CD4-positive, alpha-beta T cell treated with Interleukin-17A for 4 hours (primary cell): ENCODE measurements at places on chromosomes 5 and 9.

DNA sequence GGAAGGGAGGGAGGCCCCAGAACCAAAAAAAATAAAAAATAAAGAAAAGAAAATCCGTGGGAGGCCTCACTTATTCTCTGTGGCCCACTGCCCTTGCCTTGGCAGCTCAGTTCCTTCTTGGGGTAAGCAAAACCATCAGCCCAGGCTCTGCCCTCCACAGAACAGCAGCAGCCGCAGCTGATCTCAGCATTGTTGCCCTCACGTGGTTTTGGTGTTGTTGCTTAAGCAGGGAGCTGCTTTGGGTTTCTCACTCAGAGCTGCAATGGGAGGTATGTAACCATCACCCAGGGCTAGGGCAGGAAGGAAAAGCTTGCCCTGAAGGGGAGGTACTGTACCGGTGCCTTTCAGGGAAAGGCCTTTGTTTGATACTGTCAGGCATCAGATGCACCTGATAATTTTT lies 374.7 kb upstream of the WWC1 start:
- no peak for DNase-seq

DNA sequence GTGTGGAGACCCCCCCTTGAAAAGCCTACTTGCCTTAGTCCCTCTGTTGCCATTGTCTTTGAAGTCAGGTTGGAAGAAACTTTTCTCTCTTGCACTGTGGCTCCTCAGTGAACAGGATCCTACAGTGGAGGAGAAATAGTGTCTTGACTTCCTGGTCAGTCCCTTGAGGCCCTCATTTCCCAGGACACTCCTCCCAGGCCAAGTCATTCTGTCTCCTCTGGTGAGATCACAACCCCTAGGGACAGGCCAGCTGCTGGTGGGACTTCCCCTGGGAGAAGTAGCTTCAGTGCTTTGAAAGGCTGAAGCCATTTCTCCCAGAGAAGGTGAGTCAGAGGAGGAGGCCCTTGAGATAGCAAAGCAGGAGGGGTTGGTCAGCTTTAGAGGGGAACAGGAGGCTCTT lies 10.1 kb upstream of the GRIA1 start:
- no peak for DNase-seq

- no peak for DNase-seq
Observed at GRCh38 chr5:1652873-1653697, 129.3 kb upstream of the LPCAT1 start.

GRCh38 chr9:120654272-120654671 lies 60.0 kb downstream of the MEGF9 start:
- DNase-seq, result no peak

DNA sequence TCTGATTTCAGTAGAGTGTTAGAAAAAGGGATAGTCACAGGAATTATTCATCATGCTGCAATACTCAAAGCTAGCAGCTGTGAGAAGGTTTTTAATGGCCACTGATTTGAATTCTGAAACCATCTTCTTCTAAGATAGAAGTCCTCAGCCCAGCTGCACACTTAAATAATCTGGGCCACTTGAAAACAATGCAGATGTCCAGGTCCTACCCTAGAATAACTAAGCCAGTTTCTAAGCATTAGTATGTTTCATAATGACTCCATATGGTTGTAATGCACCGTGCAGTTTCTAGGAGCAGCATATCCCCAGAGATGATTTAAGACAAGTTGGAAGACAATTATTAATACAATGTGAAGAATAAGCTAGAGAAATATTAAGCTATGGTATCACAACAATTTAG lies 159.9 kb upstream of the FBXL17 start:
- DNase-seq, result no peak

GRCh38 chr5:55480781-55481180 lies 54.0 kb downstream of the PLPP1 start:
- DNase-seq, result no peak

DNA sequence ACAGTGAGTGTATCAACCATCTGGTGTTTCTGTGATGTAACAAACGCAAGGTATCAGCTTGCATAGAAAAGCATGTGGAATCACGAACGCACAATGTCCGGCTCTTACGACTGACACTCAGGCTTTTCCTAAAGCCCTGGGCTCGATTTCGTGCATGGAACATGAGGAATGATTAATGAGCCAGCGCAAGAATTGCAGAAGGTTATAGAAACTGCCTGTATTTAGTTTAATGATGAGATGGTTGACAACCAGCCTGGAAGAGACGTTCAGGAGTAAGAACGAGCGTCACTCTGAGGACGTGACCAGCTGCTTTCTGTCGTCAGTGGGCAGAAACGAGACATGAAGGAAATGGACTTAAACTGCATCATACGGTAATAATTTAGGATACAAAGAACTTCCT lies 497.6 kb downstream of the IRX1 start:
- no peak for DNase-seq

DNA sequence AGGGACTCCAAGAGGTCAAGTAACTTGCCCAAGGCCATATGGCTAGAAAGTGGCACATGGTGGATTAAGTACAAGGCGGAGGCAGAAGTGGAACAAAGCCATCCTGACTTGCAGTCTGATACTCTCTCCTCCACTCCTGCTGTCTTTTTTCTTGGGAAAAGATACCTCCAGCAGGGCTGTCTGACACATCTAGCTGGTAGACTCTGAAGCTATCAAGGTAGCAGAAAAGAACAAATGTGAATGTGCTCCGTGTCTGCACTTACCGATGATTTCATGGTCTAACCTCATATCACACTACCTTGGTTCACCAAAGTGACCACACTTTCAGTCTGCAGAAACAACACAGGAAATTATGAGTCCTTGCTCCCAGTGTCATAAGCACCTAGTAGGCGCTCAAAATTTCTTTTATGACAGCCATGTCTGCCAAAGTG lies 284.8 kb downstream of the CRB2 start:
- no peak for DNase-seq

DNA sequence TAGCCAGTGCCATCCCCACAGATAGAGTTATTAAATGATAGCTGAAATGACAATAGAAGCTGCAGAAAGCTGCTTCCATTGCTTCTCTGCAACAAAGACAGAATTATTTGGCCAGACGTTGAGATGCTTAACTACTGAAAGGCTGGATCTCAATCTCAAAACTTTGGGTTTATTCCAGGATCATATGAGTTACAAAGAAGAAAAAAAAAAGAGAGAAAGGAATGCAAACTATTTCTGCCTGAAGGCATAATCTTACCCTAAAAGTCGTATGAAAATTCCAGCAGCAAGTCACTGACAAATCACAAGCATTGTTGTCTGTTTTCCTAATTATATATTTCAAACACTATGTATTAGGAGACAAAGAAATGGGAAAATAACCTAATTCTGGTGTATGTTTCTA lies 12.8 kb upstream of the TYRP1 start:
- DNase-seq, result no peak

DNA sequence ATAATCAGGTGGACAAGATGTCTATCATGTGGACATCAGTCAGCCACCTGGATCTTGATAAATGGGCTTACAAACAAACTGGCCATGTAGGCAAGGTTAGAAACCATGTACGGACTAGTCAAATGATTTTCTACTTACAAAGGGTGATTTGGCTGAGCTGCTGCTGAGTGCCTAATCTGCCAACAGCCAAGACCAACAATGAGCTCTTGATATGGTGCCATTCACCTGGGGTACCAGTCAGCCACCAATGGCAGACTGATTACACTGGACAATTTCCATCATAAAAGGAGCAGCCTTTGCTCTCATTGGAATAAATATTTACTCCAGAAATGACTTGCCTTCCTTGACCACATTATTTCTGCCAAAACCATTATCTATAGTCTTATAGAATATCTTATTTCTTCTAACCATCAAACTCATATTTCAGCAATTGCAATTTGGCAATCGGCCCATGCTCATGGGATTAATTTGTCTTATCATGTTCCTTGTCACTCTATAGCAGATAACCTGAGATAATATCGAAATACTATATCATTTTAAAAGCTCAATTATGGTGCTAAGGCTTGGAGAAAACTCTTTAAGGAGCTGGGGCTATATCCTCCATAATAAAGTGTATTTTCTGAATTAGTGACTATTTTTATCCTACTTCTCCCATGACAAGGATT lies 135.1 kb downstream of the SLC25A46 start:
- DNase-seq, result no peak

- no peak for DNase-seq
Observed at GRCh38 chr5:84063041-84063440, 321.6 kb downstream of the EDIL3 start.

GRCh38 chr5:151556806-151557205 lies 34.3 kb downstream of the FAT2 start:
- no peak for DNase-seq

- peak; percentile 62 for DNase-seq
Observed at GRCh38 chr9:21559402-21560280, 77.5 kb upstream of the IFNE start.

DNA sequence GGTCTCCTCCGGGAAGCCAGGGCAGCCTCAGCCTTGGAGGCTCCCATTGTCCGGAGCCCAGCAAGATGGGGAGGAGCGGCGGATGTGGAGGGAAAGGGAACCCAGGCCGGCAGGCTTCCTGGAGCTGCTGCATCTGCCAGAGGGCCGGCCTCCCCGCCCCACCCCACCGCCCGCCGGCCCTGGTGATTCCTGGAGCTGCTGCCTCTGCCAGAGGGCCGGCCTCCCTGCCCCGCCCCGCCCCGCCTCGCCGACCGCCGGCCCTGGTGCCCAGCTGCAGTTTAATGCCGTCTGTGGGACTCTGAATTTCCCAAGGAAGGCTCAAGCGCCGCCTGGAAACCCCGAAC lies 31.6 kb downstream of the EXD3 start:
- no peak for DNase-seq

DNA sequence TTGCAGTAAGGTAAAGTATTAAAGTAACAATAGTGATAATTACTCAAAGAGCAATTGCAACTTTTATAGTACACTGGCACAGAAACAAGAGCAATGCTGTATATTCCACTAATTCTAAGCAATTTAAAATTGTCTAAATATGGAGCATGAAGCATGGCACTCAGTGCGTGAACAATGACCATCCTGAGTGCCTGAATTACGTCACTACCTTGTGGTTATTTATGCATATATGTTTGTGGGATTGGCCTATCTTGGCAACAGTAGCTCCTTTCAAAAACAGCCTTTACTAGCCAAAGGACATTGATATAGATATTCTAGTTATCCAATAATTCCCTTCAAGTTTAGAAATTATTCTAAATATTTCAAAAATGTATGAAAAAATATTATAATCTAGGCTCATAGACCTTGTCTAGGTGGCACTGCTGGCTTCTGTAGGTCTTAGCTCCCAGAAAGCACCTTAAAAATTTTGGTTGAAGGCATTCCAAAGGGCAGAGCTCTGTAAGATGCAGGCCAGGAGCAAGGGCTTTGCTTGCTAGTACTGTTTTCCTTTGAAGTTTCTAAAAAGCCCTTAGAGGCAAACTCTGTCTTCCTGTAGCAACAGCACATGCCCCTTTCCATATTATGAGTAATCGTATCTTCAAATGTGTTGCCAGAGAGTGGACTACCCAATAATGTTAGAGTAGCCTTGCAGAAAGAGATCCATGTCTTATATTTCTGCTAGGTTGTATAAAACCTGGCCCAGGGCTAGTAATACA lies 719.3 kb downstream of the NR2F1-AS1 start:
- no peak for DNase-seq

DNA sequence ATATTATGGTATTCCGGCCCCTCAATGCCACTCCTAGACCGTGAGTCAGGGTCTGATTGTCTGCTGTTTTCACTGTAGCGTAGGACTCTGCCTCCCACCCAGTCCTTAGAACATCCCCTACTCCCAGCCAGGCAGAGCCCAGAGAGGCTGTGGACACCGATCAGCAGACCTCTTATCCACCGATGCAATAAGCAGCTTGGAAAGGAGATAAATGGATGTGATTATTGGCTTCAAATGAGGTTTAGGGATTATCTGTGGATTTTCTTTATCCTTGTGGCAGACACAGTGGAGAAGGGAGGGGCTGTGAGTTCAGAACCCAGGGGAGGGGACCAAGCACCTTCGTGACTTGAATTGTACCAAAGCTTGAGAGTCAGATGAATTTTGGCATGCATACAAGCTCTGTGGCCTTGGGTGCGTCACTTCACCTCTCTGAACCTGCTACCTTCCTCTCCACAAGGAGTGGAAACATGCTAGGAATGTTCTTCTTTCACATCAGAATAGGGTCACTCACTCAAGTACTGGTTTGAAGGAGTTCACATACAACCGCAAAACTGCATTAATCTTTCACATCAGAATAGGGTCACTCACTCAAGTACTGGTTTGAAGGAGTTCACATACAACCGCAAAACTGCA lies 83.1 kb upstream of the CPLX2 start:
- DNase-seq, result no peak

GRCh38 chr5:32443541-32444430 lies 754 bp downstream of the ZFR start:
- peak; percentile 56 for DNase-seq

DNA sequence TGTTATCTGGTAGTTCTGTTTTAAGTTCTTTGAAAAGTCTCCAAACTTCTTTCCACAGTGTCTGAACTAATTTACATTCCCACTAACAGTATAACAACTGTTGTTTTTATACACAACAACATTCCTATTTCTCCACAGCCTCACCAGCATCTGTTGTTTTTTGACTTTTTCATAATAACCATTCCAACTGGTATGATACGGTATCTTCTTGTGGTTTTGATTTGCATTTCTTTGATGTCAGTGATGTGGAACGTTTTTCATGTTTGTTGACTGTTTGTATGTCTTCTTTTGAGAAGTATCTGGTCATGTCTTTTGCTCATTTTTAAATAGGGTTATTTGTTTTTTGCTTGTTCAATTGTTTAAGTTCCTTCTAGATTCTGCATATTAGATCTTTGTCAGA lies 12.6 kb upstream of the GRAMD2B start:
- DNase-seq, result no peak

GRCh38 chr5:935510-936084 lies 42.9 kb downstream of the TRIP13 start:
- no peak for DNase-seq

DNA sequence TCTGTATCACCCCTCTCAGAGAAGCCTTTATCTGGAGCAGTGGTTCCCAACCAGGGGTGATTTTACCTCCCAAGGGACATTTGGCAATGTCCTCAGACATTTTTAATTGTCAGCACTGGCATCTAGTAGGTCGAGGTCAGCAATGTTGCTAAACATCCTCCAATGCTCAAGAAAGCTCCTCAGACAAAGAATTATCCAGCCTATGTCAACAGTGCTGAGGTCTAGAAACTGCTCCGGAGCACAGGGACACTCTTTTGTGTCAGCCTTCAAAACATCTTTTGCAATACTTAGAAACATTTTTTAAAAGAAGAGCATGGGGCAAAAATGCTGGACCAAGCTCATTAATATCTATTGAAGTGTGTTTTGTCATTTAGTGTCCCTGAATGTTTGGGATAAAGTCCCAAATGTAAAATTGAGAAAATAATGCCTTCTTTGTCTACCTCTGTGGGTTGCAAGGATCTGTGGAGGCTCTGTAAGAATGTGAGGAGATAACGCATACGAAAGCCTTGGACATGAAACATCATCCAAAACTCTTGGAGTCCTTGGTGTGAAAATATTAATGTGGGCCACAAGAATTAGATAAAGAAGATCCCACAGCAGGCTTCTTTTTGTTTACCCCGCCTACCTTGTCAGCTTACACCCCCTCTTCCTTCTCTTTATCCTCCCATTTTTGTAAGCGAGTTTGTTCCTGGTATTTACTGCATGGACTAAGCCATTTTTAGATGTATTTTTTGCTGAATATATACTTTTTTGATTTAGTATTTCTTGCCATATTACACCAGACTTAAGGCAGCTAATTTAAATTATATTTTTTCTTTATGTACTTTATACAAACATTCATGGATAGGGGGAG lies 193.5 kb downstream of the CD180 start:
- DNase-seq, result no peak
